ENCODE measurements at places on chromosomes 7 and 10.

- no peak for DNase-seq
Observed at GRCh38 chr10:48608976-48609375, 4.1 kb upstream of the ARHGAP22 start.

- DNase-seq: no peak
Observed at GRCh38 chr7:141012696-141013344, 1.9 kb downstream of the MRPS33 start.

GRCh38 chr10:4136121-4136520 lies 351.1 kb upstream of the KLF6 start:
- no peak for DNase-seq

- no peak for DNase-seq
Observed at GRCh38 chr10:62654966-62655336, 149.6 kb upstream of the ADO start.

DNA sequence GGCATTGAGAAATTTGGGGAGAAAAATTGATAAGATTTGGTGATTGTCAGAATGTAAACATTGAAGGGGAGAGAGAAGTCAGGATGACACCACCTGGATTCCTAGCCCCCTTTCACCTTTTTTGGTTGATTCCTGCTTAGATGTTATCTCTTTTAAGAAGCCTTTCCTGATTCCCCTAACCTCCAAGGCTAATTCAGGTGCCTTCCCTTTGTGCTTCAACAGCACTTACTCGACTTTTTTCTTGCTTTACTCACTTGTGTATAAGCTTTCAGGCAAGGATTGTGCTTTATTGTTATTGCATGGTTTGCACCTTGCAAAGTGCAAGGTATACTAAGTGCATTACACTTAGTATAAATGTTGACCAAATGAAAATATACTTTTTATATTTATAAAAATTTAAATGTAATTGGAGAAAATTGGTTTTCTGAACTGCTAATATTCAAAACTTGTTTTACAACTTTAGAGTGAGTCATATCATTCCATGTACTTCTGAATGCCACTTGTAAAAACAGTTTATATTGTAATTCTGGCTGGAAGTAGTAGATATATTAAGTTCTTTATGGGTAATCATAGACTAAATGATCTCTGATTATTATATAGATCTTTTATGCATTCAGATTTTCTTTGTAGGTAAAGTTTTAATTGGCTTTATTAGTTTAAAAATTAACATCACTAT lies 13.2 kb downstream of the SHOC2 start:
- DNase-seq: no peak

- DNase-seq: no peak
Observed at GRCh38 chr7:18350678-18351077, 144.9 kb upstream of the HDAC9 start.

DNA sequence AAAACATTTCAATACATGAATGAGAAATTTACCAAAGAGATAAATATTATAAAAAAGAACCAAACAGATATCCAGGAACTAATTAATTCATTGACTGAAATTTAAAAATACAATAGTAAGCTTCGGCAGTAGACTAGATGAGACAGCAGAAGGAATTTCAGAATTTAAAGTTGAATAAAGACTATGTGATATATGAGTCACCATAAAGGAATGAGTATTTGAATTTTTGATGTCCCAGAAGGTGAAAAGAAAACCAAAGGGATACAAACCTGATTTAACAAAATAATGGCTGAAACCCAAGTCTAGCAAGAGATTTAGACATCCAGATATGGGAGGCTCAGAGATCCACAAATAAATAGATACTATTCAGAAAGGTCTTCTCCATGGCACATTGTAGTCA lies 623.9 kb upstream of the FOXK1 start:
- no peak for DNase-seq
